ENCODE measurements at places on chromosomes 2 and 18.

GRCh38 chr2:132276571-132276981 lies 114.8 kb upstream of the ANKRD30BL start:
- no peak for DNase-seq

- DNase-seq: peak; percentile 83
Observed at GRCh38 chr2:8677646-8678592, 3.9 kb upstream of the ID2 start.

- no peak for DNase-seq
Observed at GRCh38 chr2:212001325-212001724, 537.3 kb downstream of the ERBB4 start.

DNA sequence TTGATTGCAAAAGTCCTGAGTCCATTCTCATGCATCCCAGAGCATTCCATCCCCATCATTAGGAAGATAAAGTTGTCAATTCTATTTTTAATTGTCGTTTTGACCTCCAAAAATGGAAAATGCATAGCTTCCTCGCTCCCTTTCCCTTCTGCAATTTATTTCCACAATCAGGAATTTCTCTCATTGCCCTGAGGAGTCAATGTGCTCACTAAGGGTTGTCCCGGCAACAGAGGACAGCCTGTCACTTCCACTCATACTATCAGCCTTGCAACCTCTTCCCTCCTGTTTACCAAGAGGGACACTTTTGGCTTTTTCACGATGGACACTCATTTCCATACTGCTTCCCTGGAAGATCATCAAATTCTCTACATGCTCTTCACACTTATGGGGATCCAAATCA lies 164.8 kb downstream of the MYO5B start:
- no peak for DNase-seq

- DNase-seq: no peak
Observed at GRCh38 chr18:49922228-49922627, 108.9 kb upstream of the ACAA2 start.

GRCh38 chr2:190910341-190911136 lies 29.9 kb downstream of the GLS start:
- DNase-seq: no peak

DNA sequence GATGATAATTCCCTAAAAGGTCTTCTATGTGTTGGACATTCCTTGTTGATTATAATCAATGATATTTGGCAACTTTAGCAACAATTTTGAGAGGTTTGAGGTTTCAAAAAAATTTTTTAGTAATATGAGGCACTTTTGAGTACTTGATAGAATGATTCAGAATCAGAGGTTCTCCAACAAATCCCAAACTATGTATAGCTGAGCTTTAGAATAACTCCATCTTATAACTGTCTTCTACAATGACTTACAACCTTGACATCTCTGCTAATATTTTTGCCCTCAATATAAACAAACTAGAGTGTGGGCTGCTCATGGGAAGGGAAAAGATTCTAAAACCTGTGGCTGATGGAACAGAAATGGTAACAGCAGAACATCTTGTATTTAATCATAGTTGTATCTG lies 21.5 kb upstream of the SERPINB7 start:
- no peak for DNase-seq

DNA sequence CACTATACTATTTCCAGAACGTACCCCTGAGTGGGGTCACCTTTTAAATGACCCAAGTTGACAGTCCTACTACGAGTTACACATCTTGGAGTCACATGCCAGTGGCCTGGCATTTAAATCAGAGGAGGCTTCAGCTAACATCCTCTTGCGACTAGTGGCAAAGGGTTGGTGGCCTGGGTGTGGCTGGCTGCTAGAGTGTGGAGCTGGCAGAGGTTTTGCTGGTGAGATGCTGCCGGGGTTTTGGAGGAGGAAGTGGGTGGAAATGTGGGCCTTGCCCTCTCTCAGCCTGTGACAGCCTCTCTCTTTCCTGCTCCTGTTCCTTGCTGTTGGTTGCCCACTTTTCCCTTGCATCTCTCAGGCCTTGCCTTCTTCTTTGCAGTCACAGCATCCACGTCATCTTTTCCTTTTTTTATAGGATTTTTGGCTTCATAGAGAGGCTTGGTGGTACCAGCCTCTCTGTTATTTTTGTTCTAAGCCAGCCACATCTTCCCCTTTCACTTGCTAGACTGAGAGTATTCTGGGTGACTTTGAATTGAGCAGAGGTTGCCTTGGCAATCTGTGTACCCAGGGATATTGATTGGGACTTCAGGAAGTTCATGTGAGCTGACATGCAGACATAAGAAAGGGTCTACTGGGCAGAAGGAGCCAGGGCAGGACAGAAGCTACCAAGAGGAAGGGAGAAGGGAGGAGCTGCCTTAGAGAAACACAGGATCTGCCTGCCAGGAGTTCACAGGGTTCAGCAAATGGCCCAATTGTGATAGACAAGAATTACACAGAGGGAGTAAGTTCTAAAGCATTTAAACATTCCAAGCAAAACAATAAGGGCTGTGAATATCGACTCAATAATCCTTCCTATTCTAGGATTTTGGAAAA lies 55.4 kb downstream of the CDC42EP3 start:
- no peak for DNase-seq

DNA sequence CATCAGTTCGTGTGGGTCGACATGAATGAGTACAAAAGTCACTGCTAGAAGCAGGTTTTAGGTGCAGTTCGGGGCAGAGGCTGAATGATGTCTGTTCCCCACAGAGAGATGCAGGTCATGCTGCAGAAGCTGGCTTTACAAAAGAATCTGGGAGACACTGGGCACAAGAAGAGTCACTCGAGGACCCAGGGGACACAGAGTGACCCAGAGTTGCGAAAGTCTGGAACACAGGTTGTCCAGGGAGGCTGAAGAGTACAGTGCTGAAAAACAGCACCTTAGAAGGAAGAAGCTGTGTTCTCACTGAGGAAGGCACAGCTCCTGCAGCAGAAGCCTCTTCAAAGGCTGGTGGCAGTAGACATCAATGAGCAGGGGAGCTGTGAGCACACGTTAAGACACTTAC lies 14.8 kb downstream of the CACNB4 start:
- DNase-seq: no peak

GRCh38 chr2:117775703-117776219 lies 38.7 kb upstream of the DDX18 start:
- no peak for DNase-seq

GRCh38 chr18:32177530-32177929 lies 12.3 kb upstream of the MEP1B start:
- DNase-seq: no peak

DNA sequence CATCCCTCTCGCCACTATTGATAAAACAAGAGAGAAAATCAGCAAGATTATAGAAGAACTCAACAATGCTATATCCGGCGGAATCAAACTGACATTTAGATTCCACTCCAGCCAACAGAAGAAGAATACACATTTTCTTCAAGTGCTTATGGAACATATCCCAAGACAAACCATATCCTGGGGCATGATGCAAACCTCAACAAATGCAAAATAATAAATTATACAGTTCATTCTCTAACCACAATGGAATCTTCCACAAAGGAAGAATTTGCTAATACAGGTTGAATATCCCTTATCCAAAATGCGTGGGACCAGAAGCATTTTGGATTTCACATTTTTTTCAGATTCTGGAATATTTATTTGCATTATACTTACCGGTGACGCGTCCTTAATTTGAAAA lies 51.4 kb upstream of the YPEL5 start:
- no peak for DNase-seq

GRCh38 chr18:80213182-80213581 lies 34.1 kb downstream of the PARD6G start:
- DNase-seq: no peak

DNA sequence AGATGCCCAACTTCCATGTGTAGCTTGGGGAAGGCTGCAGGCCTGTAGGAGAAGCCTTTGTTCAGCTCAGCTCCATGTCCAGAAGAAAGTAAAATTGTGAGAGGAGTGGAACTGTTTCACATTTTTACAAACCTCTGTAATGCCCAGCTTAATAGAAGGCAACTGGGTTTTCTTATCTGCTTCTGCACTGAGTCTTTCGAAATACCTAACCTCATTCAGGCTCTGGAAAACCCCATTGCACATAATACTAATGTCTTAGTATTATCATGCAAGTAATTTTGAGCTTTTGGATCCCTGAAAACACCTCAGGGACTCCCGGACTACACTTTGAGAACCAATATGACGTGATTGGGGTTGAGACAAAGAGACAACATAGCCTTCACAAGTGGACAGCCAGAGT lies 5.8 kb downstream of the SMIM21 start:
- DNase-seq: no peak

GRCh38 chr2:222916229-222917197 lies 55.7 kb downstream of the ACSL3 start:
- DNase-seq: no peak

- no peak for DNase-seq
Observed at GRCh38 chr2:23705771-23706612, 220.9 kb downstream of the ATAD2B start.

- DNase-seq: no peak
Observed at GRCh38 chr2:39781697-39782096, 2.6 kb upstream of the THUMPD2 start.

GRCh38 chr2:28389399-28390240 lies 3.0 kb upstream of the FOSL2 start:
- DNase-seq: no peak

DNA sequence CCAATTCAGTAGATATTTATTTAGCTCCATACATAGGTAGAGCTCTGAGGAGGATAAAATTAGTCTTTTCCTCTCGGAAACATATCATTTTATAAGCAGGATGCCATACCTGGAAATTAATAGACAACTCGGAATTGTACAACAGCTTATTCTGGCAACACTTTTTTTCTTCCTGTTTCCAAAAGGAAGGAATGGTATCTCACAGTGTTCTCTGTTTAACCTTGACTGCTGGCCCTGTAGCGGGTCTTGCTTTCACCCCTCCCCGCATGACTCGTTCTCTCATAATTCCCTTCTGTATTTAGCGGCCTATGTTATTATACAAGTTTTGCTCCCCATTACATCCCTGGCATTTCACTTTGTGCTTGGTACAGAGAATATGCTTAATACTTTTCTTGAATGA lies 2.5 kb upstream of the KYNU start:
- no peak for DNase-seq

DNA sequence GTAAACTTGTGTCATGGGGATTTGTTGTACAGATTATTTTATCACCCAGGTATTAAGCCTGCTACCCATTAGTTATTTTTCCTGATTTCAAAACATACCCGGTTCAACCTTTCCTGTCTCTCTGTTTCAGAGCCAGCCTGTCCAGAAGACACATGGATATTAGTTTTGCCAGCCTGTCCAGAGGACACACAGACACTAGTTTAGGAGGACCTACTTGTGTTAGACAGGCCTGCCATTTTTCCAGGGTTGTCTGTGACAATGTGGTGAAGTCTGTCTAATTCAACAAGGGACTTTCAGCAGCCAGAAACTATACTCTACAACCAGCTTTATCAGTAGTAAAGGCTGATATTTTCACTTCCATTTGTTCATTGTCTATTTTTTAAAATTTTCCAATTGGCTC lies 56.1 kb upstream of the DCC start:
- no peak for DNase-seq
